ENCODE measurements at places on chromosomes 13 and 19. TPM values are rescaled to one million over a fixed set of nuclear protein-coding genes. Genes with fewer than 3 reads are reported as not detected.

GRCh38 chr13:37351211-37351610 lies 245.7 kb upstream of the CSNK1A1L start:
- ATAC-seq = no peak

- peak; percentile 33 for ATAC-seq
These were observed 16.6 kb downstream of the CKM start for GRCh38 chr19:45306040-45306439.

DNA sequence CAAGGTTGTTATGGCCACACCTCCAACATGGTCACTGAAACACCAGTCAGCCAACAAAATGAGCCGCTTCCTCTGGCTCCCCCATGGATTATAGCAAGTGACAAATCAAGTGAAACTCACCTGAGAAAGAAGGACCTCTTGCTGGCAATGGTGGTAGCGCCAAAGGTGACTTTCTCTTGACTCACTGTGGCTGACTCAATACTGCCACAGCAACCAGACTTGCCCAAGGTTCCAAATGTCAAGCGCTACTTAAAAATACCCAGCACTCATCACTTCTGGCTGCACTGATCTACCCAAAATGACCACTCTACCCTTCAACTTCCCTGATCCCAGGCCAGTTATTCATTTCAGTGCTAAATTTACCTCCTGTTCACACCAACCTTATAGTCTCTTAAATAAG lies 495.5 kb downstream of the FOXO1 start:
- ATAC-seq = peak; percentile 71

GRCh38 chr13:35548790-35549189 lies 72.3 kb upstream of the MAB21L1 start:
- no peak for ATAC-seq

DDX39A gene
- total RNA-seq = 59.6 TPM

GRCh38 chr19:11574689-11575088 lies 2.8 kb downstream of the ACP5 start:
- no peak for ATAC-seq

DNA sequence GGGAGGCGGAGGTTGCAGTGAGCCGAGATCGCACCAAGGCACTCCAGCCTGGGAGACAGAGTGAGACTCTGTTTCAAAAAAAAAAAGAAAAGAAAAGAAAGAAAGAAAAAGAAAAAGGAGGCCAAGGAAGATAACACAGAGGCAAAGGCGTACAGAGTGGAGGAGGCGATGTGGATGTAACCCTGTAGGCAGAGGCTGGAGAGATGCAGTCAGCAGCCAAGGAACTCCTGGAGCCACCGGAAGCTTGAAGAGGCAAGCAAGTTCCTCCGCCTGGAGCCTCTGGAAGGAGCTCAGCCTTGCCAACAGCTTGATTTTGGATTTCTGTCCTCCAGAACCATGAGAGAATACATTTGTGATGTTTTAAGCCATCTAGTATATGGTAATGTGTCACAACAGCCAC lies 6.7 kb upstream of the CCDC8 start:
- no peak for ATAC-seq

RPS19 gene
- 2,011 TPM for total RNA-seq

- ATAC-seq = no peak
These were observed 47.3 kb upstream of the NPAS1 start for GRCh38 chr19:46972311-46972710.

DNA sequence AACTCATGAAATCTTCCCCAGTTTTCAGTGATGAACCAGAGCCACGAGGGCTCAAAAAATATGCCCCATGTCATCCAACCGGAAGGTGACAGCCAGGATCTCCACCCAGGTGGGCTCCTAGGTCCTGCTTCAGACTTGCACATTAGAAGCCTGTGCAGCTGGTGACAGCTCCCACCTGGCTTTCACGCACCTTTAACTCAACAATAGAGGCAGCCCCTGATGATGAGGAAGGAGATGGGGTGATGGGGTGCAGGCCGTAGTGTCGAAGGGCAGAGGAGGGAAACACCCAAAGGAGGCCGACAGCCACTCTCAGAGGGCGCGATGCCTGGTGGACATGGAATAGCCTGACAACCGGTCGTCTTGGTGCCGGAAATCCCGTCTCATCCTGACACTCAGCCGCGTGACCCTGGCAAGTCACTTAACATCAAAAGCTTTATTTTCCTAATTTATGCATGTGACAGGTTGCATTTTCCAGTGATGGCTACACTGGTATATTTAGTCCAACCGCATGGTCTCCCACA lies 118.0 kb downstream of the SOX1 start:
- ATAC-seq = no peak

- ATAC-seq = peak; percentile 63
These were observed 428 bp downstream of the RASAL3 start for GRCh38 chr19:15463861-15464371.

DNA sequence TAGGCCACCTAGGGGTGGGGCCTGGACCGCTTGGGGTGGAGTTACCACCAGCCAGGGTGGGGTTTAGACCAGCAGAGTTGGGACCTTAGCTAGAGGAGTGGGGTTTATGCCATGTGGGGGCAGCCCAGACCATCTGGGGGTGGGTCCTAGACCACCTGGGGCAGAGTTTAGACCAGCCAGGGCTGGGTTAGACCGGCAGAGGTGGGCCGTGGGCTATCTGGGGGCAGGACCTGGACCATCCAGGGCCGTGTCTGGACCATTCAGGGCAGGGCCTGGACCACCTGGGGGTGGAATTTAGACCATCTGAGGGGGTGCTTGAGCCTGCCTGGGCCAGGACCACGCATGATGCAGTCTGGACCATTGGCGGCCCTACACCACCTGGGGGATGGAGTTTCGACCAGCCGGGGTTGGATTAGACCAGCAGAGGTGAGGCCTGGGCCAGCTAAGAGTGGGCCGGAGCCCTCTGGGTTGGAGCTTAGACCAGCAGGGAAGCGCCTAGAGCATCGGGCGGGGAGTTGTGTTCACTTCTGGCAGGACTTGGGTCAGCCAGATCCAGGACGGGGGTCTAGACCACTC lies 10.0 kb upstream of the CACNG6 start:
- ATAC-seq = no peak

LGALS14 gene
- total RNA-seq = not detected

DNA sequence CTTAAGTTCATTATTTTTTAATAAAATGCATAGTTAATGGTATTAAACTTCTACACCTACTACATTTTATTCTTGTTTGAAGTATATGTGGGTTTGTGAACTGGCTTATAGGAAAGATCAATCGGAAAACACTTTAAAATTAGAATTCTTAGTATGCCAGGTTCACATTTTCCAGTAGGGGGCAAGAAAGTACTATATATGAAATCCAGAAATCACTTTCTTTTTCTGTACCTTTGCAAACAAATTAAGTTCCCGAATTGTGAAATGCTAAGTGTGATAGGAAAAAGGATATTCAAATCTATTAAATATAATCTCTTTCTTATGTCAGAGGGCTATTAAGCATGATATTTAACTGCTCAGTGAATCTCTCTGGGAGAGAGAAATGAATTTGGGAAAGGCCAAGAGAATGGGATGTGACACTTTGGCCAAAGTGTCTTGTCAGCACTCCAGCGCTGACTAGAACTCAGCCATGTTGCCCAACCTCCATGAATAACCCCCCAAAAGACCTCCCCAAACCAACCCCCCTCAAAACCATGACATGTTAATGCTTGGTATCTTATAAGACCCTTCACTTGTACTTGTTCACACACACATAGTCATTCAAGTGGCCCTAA lies 122.6 kb upstream of the SLC10A2 start:
- no peak for ATAC-seq

CRX gene
- not detected for total RNA-seq

GRCh38 chr13:106416645-106417044 lies 118.8 kb downstream of the EFNB2 start:
- ATAC-seq = no peak

DNA sequence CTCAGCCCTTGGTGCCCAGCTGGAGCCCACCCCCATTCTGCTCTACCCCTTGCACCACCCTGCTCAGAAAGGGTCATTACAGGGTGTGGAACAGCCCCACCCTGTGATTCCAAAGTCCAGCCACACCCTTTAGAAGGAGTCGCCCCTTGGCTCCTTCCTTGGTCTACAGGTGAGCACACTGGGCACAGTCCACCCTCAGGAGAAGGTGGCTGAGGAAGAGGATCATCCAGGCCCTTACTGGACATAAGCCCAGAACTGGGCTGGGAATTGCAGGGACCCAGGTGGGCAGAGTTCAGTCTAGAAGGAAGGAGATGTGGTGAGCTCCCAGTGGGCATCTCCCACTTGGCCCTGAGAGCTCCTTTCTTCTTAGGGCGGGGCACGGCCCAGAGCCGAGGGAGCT lies 8.6 kb downstream of the SLC46A3 start:
- ATAC-seq = no peak

DNA sequence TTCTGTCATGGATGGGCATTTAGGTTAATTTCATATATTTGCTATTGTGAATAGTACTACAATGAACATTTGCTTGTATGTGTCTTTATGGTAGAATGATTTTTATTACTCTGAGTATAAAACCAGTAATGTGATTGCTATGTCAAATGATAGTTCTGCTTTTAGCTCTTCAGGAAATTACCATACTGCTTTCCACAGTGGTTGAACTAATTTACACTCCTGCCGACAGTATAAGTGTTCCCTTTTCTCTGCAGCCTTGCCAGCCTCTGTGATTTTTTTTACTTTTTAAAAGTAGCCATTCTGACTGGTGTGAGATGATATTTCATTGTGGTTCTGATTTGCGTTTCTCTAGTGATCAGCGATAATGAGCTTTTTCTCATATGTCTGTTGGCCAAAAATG lies 6.5 kb downstream of the SIGLEC7 start:
- no peak for ATAC-seq

ZNF540 gene
- 0.68 TPM for total RNA-seq

RFX1 gene
- 8.3 TPM for total RNA-seq

SMIM44 gene
- not detected for total RNA-seq

GRCh38 chr13:110195547-110196485 lies 111.1 kb downstream of the COL4A1 start:
- no peak for ATAC-seq

GRCh38 chr19:40716031-40716481 lies 630 bp downstream of the COQ8B start:
- peak; percentile 14 for ATAC-seq

- ATAC-seq = no peak
These were observed 60.9 kb downstream of the ATP8A2 start for GRCh38 chr13:25432691-25433090.

PDX1 gene
- not detected for total RNA-seq

GRCh38 chr19:52635786-52636570 lies 2.2 kb downstream of the ZNF83 start:
- ATAC-seq = no peak

CADM4 gene
- 13.0 TPM for total RNA-seq

GRCh38 chr13:94056362-94056990 lies 423.0 kb downstream of the DCT start:
- no peak for ATAC-seq

MICU2 gene
- 20.4 TPM for total RNA-seq
